ENCODE measurements at places on chromosomes 11 and 22.

- no peak for DNase-seq
These were observed 90.1 kb downstream of the CCDC83 start for GRCh38 chr11:85945296-85945695.

DNA sequence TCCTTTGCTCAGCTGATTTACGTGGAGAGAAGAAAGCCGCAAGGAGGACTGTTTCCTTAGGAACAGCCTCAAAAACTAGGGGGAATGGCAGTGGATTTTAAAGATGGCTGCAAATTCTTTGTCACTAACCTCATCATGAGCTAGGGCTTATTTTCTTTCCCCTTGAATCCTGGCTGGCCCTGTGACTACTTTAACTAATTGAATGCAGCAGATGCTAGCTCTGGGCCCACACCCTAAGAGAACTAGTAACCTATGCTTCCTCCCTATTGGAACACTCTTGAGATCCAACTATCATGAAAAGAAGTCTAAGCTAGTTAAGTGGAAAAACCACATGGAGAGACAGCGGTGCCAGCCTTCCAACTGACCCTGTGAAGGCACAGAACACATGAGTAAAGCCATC lies 421.3 kb upstream of the NARS2 start:
- no peak for DNase-seq

DNA sequence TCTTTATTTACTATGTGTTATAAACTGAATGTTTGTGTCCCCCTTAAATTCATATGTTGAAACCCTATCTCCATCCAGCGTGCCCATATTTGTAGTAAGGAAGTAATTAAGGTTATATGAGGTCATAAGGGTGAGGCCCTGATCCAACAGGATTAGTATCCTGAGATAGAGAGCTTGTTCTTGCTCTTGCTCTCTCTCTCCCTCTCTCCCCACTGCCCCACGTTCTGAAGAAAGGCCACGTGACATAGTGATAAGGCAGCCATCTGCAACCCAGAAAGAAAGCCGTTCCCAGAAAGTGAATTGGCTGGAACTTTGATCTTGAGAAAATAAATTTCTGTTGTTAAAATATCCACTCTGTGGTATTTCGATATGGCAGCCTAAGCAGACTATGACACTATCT lies 212.5 kb downstream of the SWAP70 start:
- peak; percentile 58 for DNase-seq

DNA sequence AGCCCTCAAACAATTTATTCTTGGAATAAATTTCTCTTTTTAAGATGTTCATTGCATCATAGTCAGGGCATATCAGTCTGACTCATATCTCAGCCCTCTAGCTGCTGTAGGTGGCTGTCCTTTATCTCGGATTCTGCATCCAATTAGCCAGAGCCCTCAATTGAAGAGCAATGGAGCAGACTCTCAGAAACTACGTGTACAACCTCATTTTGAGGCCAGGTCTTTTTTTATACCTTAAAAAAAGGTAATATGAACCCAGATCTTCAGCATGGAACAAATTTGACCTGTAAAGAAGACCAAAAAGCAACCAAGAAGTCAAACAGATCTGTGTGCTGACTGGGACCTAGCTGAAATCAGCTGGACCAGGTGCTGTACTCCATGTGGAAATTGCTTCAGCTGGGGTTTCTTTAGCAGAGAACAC lies 8.7 kb downstream of the OR52A5 start:
- no peak for DNase-seq

- DNase-seq, result no peak
These were observed 25.8 kb downstream of the RBFOX2 start for GRCh38 chr22:36002718-36003260.

DNA sequence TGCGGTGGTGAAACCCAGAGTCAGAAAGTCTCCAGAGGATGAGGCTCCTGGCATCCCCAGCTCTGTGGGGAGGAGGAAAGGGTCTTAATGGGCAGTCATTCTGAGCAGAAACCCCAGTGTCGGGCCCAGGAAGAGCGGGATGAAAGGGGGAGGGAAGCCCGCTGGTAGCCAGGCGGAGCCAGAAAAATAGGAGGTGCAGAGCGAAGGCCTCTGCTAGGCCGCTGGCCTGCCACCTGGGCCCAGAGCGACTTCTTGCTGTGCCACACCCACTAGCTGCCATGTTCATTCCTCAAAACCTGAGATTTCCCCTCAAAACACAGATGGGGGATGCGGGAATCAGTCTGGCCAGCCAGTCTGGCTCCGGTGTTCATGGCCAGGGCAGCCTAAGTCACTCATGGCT lies 650 bp upstream of the POU2AF3 start:
- DNase-seq, result no peak

DNA sequence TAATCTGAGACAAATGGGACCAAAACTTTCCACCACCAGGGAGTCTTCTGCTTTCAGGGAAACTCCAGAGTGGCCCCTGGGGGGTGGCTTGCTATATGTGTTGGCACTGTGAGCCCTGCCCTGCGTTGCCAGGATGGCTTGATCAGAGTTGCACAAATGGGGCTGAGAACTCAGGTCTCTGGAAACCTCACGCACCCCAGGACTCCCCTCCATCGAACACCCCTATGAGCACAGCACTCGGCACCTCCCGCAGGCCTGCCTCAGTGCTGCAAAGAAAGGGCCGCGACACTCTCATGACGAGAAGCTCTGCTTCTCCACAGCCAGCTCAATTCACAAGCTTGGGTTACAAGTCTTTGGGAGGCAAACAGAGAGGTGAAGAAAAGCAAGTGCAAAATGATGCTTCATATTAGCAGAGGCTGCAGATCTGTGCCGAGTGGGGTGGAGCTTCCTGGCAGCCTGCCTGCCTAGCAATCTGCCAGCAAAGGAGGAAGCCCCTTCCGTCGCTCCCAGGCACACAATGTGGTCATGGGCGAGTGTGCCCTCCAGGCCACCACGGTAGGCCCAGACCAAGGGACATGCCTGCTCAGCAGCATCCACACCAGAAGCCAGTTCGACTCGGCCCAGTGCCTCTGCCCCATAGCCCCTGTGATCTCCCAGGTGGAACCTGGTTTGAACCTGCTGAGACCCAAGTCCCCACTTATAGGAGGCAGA lies 55.7 kb downstream of the MYH9 start:
- no peak for DNase-seq

GRCh38 chr22:42396621-42397331 lies 35.4 kb downstream of the NFAM1 start:
- no peak for DNase-seq

DNA sequence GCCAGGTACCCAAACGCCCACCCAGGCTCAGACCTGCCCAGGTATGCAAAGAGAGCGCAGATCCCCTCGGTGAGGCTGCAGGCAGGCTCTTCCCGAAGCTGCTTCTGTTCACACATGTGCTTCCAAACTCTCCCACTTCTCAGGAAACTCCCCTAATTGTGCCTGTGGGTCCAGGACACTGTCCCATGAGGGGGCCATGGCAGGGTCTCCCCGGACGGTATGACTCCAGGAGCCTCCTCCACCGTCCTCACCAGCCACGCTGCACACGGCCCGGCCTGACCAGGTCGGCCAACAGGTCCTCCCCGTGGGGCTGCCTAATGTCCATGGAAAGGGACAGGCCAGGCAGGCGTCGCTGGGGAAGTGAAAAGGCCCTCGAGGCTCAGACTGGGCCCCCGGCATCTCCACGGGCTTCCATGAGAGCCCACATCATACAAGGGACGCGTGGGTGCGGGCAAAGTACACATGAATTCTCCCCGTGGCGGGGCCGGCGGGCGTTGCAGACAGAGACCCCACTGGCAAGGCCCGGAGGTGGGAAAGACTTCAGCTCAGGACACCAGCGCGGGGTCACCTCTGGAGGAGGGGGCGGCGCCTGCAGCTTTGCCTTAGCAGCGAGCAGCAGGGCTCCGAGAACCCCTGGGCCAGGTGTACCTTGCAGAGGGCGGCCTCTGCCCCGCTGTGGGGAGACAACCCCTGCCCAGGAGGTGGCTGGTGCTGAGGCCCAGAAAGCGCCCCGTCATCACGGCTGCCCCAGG lies 526.1 kb downstream of the BRD1 start:
- no peak for DNase-seq

DNA sequence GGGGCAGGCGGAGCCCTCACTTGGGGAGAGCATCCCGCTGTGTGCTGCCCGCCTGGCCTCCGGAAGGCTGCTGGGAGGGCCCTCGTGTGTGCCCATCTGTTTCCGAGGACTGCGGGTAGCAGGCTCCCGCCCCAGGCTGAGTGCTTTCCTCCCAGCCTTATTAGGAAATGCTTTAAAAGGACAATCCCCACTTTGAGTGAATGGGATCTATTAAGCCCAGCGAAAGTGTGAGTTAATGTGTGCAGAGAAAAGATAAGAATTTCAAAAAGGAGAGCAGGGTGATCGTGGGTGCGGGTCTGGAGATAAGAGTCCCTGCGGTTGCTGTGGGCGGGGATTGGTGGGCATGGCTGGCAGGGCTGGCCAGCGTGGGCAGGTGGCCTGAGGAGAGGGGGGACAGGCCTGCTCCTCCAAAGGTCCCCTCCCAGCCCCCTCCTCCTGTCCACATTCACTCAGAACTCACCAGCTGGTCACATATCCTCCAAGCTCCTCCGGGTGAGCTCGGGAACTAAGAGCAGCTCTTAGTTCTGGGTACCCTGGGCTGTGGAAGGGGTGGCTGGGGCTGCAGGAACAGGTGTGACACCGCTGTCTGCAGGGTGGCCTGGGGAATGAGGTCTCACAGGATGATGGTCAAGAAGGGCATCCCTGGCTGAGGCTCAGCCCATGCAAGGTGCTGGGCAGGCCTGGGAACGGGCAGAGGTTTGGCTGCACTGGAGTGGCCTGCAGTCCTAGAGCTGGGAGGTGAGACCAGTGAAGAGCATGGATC lies 1260.3 kb downstream of the BRD1 start:
- no peak for DNase-seq

DNA sequence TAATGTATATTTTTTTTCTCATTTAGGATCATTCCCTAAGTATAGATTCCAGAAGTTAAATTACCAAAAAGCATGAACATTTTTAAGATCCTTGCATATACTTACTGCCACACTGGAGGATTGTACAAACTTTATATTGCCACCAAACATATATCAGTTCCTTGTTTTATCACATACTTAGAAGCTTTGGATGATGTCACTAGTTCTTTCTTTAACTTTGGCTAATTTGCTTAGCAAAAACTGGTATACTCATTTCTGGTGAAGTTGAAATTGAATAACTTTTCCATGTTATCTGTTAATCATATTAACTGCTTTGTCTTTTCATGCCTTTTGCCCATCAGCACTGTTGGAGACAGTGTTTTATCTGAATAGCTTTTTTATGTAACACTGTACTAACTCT lies 31.6 kb upstream of the PRDM10 start:
- DNase-seq, result no peak

- DNase-seq, result peak; percentile 55
These were observed 9.8 kb downstream of the LGALS2 start for GRCh38 chr22:37569921-37570660.

- DNase-seq, result no peak
These were observed 29.1 kb downstream of the ST3GAL4 start for GRCh38 chr11:126384449-126385070.

Data from LoVo (cell line).